ENCODE measurements at places on chromosomes 1 and 21.

- DNase-seq = no peak
Measured at GRCh38 chr1:3821447-3821846, 25.1 kb upstream of the LRRC47 start.

GRCh38 chr1:186218654-186219352, 156.2 kb downstream of the TPR start:
- no peak for DNase-seq

- no peak for DNase-seq
Measured at GRCh38 chr1:40059960-40060750, 19.6 kb downstream of the CAP1 start.

DNA sequence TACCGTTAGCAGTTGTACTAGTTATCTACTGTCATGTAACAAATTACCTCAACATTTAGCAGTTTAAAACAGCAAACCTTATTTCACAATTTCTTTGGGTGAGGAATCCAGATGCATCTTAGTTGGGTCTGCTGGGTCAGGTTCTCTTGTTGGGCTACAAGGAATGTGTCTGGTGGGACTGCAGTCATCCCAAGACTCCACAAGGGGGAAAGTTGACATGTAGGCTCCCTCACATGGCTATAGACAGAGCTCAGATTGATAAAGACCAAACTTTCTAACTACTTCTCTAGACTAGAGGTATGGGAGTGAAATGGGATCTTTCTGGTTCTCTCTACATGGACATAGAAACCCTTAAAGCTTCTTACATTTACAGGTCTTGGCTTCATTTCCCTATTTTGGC, 160.9 kb downstream of the UCK2 start:
- DNase-seq = no peak

GRCh38 chr1:175217721-175218531, 25.4 kb upstream of the KIAA0040 start:
- DNase-seq = no peak

DNA sequence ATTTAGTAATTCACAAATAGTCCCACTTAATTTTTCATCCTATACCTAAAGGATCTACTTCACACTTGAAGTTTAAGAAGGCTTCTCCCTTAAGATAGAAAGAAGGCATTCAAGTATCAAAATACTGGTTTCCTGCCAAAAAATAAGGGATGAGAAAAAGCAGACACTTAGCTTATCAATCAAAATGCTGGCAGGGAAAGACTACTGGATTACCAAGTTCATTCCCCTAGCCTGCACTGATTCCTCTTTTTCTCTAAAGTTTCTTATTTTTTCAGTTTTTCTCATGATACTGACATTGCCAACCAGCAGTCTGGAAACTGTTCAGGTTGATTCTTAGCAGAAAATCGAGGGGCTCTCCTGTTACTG, 204.6 kb downstream of the GABPA start:
- no peak for DNase-seq

GRCh38 chr1:20185834-20186782, at the start of the genes PLA2G2C and UBXN10:
Gene PLA2G2C (minus strand): TSS chr1:20186518. CDS start chr1:20177363, 9,155 bp downstream.
Gene UBXN10 (plus strand): TSS chr1:20186096. CDS start chr1:20190562, 4,466 bp downstream.
- no peak for DNase-seq

DNA sequence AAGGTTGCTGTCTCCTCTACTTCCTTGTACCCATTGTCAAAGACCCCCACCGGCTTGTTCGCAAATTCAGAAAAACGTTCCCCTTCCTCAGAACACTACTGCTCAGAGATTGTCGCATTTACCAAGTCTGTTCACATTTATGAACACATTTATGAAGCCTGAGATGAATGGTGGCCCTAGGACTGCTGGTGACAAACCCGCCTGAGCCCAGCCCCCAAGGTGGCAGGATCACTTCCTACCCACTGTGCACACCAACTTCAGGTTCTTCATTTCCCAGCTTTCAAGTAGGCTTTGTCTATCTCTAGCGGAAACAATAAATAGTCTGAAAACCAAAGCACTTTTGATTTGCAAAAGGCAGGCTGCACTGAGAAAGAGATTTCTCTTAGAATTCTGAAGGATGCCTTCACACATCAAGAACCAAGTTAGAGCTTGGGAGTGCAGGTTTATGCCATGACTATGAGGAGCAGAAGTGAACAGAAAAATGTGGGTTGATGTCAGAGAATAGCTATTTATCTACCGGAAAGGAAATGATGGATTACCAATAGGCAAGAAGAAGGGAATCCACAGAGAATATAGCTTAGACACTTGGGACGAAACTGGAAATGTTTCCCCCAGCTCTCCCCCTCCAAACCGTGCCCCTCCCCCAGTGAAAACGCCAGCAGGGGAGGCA, 200.5 kb downstream of the TOMM20 start:
- DNase-seq = no peak

- peak; percentile 20 for DNase-seq
Measured at GRCh38 chr1:90402893-90403849, 313.9 kb downstream of the BARHL2 start.

- DNase-seq = no peak
Measured at GRCh38 chr1:30358500-30358899, 364.9 kb downstream of the MATN1 start.
